ENCODE measurements at places on chromosomes 13 and 19.

DNA sequence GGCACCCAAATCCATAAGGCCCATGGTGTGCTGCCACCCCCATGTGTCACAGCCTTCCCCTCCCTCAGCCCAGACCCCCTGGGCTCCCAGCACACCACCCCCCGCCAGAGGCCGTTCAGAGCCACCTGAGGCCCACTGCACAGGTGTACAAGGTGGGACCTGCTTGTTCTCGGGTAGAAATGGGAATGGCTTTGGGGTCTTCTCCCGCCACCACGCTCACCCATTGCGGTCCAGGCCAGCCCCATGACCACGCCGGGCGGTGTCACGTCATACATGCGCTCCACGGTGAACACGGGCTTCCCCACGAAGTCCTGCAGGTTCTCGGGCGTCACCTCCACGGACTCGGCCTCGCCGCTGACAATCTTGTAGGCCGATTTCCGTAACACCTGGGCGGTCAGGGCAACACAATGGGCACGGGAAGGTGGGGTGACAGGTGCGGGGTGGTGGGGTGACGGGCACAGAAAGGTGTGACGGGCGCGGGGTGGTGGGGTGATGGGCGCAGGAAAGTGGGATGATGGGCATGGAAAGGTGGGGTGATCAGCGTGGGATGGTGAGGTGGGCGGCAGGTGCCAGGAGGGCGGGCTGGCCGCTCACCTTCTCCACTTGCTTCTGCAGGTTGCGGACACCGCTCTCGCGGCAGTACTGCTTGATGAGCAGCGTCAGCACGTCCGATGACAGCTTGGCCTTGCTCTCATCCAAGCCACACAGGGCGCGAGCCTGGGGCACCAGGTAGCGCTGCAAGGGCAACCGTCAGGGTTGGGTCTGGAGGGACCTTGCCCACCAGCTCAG is 4.3 kb downstream of the RPL36 start:
- DNase-seq, result no peak

DNA sequence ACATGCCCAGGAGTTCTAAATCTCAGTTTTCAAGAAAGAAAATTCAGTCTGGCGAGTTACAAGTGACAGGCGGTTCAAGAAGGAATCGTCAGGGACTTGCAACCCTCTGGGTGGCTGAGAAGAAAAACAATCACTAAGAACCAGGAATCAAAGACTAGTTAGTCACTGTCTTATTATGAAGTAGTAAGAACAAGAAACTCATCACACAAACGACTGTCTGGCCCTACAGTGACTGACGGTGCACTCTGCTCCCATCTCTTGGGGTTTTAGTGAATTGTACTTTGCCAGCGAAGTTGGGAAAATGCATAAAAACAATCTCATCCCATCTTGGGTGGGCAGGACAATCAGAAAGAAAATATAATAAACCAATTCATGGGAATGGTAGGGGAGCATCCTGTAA is 63.7 kb upstream of the SACS start:
- no peak for DNase-seq

- no peak for DNase-seq
Measured at GRCh38 chr13:34776390-34776981, 165.6 kb upstream of the NBEA start.

- DNase-seq, result peak; percentile 9
Measured at GRCh38 chr19:57465680-57466381, 8.9 kb upstream of the VN1R1 start.

GRCh38 chr19:40150170-40150569 is 41.1 kb upstream of the MAP3K10 start:
- no peak for DNase-seq

DNA sequence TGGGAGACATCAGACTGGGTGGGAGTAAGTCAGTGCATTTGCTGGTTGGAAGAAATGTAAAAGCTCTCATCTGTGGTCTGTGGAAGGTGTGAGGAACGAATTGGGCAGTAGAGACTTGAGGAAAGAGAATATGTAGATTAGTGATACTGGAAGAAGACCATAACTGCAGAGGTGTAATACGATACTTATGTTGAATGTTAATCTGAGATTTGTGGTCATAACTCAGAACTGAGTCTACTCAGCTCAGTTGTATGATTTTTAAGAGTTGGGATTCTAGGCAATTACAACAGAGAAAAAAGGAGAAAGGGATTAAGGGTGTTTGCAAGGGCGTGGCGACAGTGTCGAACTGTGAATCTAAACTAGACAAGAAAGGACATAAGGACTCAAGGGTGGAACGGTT is 3.2 kb upstream of the IL17D start:
- no peak for DNase-seq

- DNase-seq, result no peak
Measured at GRCh38 chr13:67515895-67516294, 285.8 kb upstream of the PCDH9 start.

- no peak for DNase-seq
Measured at GRCh38 chr13:59459972-59460371, 703.8 kb downstream of the DIAPH3 start.

- no peak for DNase-seq
Measured at GRCh38 chr19:56547535-56547934, 8.8 kb downstream of the ZFP28 start.

DNA sequence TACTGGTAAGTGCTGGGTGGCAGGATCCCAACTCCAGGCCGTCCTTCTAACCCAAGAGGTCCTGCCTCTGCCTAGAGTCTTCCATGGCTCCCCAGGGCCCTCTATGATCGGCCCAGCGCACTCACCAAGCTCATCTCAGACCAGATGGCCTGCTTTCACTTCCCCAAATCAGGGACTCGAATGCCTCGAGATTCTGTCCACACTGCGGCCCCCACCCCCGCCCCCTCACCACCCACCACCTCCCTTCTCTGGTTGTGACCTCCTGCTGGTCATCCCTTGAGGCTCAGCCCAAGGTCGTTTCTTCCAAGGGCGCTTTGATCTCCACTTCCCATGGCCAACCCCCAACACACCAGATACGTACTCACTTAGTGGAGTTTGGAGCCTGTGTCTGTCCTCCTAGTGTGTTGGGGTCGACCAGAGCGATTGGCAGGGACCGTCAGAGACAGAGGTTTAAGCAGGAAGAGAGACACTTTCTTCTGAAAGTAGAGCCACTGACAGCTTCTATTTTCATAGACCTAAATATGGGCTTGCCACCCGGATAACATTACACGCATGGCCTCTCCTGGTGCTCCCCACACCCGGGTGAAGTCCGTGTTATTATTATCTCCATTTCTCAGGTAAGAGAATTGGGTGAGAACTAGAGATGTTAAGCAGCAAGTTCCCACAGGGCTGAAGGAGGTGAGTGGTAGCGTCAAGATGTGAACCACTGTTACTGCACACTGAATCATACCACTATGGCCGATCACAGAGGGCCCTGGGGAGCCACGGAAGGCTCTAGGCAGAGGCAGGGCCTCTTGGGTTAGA is at the start of gene FCER2:
FCER2 (minus strand) TSS at position 478 of the 804 bp plus-strand sequence. CDS start 2,371 bp downstream, outside the sequence.
- no peak for DNase-seq

DNA sequence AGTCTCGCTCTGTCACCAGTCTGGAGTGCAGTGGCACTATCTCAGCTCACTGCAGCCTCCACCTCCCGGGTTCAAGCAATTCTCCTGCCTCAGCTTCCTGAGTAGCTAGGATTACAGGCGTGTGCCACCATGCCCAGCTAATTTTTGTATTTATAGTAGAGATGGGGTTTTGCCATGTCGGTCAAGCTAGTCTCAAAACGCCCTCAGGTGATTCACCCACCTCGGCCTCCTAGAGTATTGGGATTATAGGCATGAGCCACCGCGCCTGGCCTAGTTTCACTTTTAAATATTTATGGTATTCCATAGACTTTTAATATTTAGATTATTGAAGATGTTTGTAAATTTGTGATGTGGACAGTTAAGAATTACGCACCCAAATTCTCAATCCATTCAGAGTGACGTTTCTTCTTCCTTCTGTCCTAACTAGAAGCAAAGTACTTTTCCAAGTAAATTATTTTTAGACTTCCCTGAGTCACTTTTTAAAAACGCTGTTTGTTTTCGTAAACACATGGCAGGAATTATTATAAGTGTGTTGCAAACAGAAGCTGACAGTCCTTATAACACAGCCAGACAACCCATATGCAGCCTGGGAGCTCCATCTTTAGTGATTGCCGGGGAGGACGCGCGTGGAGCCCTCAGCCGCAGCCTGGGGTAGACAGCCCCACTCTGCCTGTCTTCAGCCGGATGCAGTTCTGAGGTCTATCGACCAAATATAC is 131.7 kb downstream of the ATP11A start:
- DNase-seq, result no peak

DNA sequence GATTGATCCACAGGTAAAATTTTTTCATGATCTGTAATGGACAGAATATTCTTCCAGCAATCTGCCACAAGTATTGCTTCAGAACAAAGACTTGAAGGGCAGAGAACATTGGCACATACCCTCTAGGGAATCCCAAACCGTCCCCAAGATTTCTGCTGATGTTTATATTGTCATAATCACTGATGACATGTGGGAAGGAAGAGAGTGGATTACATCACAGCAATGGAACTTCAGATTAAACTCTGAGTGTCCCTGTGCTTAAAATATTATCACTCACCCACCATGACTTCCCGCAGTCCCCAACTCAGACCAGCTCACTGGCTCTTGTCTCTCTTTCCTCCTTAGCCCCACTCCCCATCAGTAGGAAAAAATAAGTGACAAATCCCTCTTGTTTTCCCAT is 8.5 kb upstream of the TPT1 start:
- peak; percentile 76 for DNase-seq

- DNase-seq, result no peak
Measured at GRCh38 chr13:20366056-20366455, 133.9 kb upstream of the GJB6 start.

GRCh38 chr13:29587645-29588044 is 7.8 kb downstream of the SLC7A1 start:
- no peak for DNase-seq

- no peak for DNase-seq
Measured at GRCh38 chr19:42113641-42114348, 18.5 kb downstream of the POU2F2 start.

DNA sequence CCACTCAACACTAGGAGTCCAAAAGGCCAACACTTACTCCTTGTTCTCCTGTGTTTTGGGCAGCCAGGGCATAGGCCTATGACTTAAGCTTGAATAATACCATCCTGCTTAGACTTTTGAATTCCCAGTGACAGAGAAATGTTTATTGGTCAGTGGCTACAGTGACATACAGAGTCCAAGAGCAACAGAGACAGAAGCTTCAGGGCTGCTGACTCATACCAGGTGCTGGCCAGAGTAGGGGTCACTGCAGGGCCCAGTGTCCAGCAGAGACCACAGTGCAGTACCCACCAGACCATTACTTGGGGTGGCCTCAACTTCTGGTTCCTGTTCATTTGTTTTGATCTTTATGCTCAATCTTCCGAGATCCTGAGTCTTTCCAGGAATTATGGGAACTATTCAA is 6.0 kb upstream of the FREM2 start:
- no peak for DNase-seq

GRCh38 chr13:112687836-112688559 is 1.8 kb upstream of the ATP11A start:
- DNase-seq, result no peak

DNA sequence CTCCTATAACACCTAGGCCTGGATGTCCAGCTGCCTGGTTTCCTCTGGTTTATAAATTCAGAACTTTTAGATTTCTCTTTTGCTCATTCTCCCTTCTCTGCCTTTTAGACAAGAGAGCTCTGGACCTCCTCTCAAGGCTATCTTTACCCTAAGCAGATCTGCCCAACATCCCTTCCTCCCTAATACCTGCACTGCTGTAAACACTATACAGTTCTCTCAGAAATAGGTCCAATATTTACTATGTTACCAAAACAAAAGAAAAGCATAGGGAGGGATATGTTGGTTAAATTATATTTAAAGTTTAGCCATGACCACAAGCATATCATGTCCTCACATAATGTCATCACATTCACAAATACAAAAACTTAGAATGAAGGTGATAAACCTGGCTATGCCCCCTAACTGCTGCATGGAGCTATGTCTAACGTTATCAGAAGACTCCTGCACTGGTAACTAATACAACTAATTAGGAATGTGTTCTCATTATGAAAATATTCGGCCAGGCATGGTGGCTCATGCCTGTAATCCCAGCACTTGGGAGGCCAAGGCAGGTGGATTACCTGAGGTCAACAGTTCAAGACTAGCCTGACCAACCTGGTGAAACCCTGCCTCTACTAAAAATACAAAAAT is 18.0 kb downstream of the KPNA3 start:
- no peak for DNase-seq

- DNase-seq, result no peak
Measured at GRCh38 chr13:23901365-23901764, 4.1 kb upstream of the C1QTNF9B start.

DNA sequence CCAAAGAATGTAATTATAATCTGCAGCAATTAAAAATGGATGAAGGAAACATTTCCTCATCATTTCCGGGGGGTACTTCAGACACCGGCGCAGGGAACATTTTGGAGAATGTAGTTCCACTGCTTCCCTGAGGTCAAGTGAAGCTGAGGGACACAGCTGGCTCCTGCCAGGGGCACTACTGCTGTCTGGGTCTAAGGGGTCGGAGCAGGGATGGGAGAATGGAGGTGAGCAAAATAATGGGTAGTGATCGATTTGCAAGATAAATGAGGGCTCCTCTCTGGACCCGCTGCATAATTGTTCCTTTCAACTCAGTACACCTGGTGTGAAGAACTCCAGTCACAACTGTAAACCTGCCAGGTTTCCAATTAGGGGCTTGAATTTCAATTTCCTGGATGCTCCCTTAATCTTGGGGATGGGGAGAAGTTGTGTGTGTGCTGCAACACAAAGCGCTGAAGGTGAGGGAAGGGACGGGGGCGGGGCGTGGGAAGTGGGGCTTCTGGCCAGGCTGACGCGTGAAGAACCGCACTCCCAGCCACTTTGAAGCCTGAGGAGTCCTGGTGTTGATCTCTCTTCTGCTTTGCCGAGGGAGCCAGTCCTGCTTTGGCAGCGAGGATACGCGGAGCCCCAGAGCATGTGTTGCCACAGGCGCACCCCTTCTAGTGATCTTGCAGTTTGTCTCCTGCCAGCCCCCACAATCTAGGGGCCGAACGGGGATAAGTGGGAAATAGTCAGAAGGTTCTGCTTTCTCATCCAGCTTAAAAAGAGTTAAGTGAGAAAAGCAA is 57.9 kb upstream of the PCDH8 start:
- DNase-seq, result no peak

DNA sequence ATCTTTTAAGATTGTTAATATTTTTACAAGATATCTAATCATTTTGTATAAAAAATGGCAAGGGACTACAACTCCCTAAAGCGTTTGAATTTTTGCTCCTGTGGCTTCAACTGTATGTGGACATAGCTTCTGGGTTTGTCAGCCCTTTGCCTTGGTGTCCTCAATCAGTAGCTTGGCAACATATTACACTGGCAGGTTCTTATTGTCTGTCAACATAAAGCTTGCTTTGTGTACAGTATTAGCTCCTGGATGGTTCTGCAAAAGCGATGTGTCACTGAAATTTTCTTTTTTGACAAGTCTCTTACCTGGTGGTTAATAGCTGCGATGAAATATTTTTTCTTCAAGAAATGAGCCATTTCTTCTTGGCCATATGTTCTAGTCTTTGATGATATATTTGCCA is 190.0 kb downstream of the HS6ST3 start:
- DNase-seq, result no peak

DNA sequence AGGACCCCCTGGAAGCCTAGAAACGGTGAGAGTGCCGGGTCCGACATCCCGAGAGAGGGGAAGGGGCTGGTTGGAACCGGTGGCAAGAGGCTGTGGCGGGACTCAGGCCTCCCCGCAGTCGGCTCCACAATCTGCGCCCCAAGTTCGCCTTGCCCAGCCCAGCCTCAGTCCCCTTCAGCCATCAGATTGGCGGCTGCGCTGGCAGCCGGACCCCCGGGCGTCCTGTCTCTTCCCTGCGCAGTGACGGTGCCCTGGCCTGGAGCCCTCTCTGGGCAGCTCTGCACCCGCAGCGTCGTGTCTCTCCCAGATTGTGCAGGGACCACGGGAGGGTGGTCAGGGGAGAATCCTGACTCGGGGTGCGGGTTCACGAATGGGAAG is 315 bp downstream of the ZNF492 start:
- DNase-seq, result no peak

Data from GF-D8 (cell line).